ENCODE measurements at places on chromosomes 5 and 9. TPM values are rescaled to one million over a fixed set of nuclear protein-coding genes. Genes with fewer than 3 reads are reported as not detected.

DCP2 gene
- polyA plus RNA-seq, result 14.4 TPM

DNA sequence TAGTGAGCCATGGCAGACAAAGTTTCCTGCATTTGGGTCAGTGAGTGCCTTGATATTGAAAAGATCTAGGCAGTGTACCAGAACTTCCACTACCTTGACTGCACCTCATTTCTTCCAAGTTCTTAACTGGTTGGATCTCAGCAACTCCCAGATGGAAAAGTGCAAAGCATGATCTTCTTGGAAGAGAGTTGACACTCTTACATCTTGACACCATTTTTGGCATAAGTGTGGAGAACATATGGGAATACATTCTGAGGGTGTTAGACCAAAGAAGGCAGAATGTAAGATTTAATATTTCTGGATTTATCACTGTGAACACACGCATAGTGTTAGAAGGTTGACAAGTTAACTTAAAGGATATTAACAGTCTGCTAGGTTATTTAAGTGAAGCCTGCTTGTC lies 555.1 kb upstream of the CTNND2 start:
- no peaks in the 10 kb centered on the region for H3K36me3 ChIP-seq
- H3K4me3 ChIP-seq, result no peak overlapping the region

GRAMD2B gene
- 3.5 TPM for polyA plus RNA-seq

REEP2 gene
- polyA plus RNA-seq, result 44.7 TPM

DNA sequence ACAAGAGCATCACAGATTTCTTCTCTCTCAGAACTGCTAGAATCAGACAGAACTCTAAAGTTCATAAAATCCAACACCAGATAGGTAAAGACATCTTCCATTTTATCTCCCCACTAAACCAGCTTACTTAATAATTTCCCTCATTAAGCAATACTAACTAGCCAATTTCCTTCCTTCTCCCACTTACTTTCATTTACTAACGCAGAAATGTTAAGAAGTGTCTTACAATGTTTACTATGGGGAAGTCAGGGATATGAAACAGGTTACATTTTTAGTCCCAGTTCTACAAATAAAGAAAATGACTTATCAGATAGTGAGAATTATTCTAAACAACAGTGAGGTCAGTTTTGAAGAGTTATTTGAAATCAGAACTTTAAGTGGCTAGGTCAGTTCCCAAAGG lies 236.5 kb downstream of the FBXL17 start:
- H3K27me3 ChIP-seq, result no peaks in the 10 kb centered on the region
- H3K36me3 ChIP-seq, result no peaks in the 10 kb centered on the region
- no peak overlapping the region for H3K27ac ChIP-seq
- no peak for DNase-seq
- H3K4me1 ChIP-seq, result no peaks in the 10 kb centered on the region
- H3K4me3 ChIP-seq, result no peak overlapping the region

DNA sequence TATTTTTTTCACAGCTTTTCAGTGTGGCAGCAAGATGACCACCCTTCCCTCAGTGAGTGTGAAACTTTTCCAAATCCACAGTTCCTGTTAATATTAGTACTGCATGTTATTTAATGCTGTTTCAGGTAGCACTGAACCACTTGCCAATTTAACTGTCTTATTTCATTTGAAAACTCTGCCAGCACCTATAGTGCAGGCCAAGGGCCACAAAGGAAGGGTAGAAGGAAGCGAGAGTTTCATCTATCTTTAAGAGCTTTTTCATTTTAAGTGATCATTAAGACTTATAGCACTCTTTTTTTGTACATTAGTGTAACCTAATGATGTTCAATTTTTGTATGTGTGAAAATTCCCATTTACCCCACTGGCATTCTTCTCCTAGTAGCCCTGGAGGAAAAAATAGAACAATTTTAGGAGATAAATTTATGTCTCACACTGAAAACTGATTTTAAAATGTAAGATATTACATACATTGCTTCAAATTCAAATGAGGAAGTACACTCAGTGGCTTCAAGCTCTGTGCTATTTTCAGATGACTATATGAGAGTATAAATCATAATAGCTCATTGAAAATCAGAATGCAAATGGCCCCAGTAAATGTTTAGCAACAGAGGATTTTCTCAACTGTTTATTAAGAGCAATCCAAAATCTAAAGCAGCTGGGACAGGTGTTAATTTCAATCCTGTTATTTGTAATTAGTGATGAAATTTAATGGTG lies 820.5 kb downstream of the PTPRD start:
- DNase-seq, result no peak
- H3K36me3 ChIP-seq, result no peaks in the 10 kb centered on the region
- H3K4me1 ChIP-seq, result no peaks in the 10 kb centered on the region
- H3K27ac ChIP-seq, result no peak overlapping the region
- no peak overlapping the region for H3K4me3 ChIP-seq

GRCh38 chr9:90290716-90291485 lies 351.7 kb downstream of the DIRAS2 start:
- no peaks in the 10 kb centered on the region for H3K4me1 ChIP-seq
- H3K27ac ChIP-seq, result no peak overlapping the region
- H3K27me3 ChIP-seq, result no peaks in the 10 kb centered on the region
- no peak overlapping the region for H3K4me3 ChIP-seq
- no peaks in the 10 kb centered on the region for H3K36me3 ChIP-seq
- no peak for DNase-seq

DNA sequence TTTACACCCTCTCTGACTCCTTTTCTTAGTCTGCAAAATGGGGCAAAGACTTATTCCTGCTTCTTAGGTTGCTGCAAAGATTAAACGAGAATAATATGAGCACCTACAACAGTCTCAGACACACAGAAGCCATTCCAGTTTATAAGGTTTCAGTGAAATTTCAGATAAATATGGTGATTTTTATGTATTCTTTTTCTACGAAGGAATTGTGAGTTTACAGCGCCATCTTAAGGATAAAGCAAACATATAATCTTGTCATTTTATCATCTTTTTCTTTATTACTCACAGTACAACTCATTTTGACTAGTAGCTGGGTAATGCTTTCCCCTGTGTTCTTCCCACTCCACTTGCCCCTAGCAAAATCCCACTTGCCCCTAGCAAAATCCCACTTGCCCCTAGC lies 29.2 kb upstream of the SMC5 start:
- DNase-seq, result no peak
- no peak overlapping the region for H3K4me3 ChIP-seq
- H3K27me3 ChIP-seq, result no peaks in the 10 kb centered on the region
- no peaks in the 10 kb centered on the region for H3K4me1 ChIP-seq
- no peak overlapping the region for H3K27ac ChIP-seq

BAAT gene
- 0.09 TPM for polyA plus RNA-seq

- no peaks in the 10 kb centered on the region for H3K36me3 ChIP-seq
- DNase-seq, result no peak
- no peaks in the 10 kb centered on the region for H3K27me3 ChIP-seq
- no peaks in the 10 kb centered on the region for H3K4me1 ChIP-seq
- no peak overlapping the region for H3K4me3 ChIP-seq
These were observed 46.9 kb upstream of the GAS1 start for GRCh38 chr9:86994231-86994630.

FOXD4L4 gene
- 0.03 TPM for polyA plus RNA-seq

LHX6 gene
- 1.0 TPM for polyA plus RNA-seq

GRCh38 chr9:3014178-3014577 lies 170.3 kb upstream of the PUM3 start:
- no peaks in the 10 kb centered on the region for H3K4me1 ChIP-seq
- no peak overlapping the region for H3K4me3 ChIP-seq
- no peaks in the 10 kb centered on the region for H3K36me3 ChIP-seq
- H3K27ac ChIP-seq, result no peak overlapping the region
- no peak for DNase-seq

- peaks cover 7% of the 10 kb centered on the region for H3K36me3 ChIP-seq
- H3K27me3 ChIP-seq, result no peaks in the 10 kb centered on the region
- peak within 1 kb of the TSS; percentile 69 for H3K4me3 ChIP-seq
These were observed at the start of gene RAI14 for GRCh38 chr5:34656001-34656699. Gene RAI14, plus strand, starts transcription at chr5:34656328. Its CDS starts 30,592 bp downstream, at chr5:34686920.

OR1Q1 gene
- polyA plus RNA-seq, result not detected

FOXD4L6 gene
- not detected for polyA plus RNA-seq

- no peak for DNase-seq
- H3K27ac ChIP-seq, result no peak overlapping the region
- no peaks in the 10 kb centered on the region for H3K36me3 ChIP-seq
- H3K4me3 ChIP-seq, result no peak overlapping the region
- peaks cover 26% of the 10 kb centered on the region for H3K27me3 ChIP-seq
These were observed 20.6 kb upstream of the CMBL start for GRCh38 chr5:10328323-10328722.

EEIG1 gene
- polyA plus RNA-seq, result 29.8 TPM

All from H1 (cell line).